ENCODE measurements at places on chromosomes 12 and 14.

DNA sequence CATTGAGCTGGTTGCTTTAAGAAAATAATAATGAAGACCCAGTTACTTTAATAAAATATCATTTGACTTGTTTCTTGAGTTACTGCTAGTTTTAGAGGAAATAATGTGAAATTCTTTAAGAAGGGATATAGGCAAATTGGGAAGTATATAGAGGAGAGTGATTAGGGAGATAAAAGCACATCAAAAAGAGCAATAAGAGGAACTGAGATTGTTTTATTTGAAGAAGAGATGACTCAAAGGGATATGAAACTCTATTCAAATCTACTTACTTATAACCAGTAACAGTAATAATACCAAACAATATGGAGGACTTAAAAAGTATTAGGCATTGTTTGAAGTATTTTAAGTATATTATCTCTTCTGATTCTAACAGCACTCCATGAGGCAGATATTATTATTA, 37.1 kb downstream of the LRRK2 start:
- DNase-seq = no peak

- DNase-seq = no peak
These were observed 28.8 kb downstream of the KCTD10 start for GRCh38 chr12:109448272-109448671.

DNA sequence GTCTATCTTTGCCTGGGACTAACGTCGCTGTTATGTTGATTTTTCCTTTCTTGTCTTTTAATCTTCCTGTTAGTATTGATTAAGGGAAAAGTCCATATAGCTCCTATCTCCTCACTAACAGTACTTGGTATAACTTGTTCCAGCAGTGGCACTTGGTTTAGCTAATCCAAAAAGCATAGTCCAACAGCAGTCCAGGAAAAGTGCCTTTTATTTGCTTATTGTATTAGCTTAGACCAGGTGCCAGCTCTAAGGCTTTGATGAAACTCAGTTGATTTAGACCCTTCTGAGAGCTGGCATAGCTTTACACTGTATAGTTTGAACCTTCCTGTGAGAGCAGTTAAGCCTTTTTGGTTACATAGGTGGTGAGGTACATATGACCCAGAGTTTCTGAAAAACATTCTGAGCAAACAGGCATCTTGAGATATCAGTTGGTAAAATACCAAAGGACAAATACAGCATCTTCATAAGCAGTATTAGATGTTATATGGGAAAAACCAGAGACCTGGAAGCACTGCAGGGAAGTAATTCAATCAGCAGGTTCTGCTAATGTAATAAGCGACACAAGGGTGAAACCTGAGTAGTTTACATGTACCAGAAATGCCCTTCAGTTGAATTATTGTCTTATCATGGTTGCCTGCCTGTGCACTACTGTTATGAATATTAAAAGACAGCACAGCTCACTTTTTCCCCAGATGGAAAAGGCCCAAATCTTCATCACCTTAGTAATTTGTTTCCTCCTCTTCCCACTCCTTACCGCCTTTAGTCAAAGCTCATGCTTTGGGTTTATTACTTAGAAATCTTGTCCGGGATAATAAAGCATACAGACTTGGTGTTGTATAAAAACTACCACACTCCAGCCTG, 13.0 kb downstream of the PELI2 start:
- no peak for DNase-seq

DNA sequence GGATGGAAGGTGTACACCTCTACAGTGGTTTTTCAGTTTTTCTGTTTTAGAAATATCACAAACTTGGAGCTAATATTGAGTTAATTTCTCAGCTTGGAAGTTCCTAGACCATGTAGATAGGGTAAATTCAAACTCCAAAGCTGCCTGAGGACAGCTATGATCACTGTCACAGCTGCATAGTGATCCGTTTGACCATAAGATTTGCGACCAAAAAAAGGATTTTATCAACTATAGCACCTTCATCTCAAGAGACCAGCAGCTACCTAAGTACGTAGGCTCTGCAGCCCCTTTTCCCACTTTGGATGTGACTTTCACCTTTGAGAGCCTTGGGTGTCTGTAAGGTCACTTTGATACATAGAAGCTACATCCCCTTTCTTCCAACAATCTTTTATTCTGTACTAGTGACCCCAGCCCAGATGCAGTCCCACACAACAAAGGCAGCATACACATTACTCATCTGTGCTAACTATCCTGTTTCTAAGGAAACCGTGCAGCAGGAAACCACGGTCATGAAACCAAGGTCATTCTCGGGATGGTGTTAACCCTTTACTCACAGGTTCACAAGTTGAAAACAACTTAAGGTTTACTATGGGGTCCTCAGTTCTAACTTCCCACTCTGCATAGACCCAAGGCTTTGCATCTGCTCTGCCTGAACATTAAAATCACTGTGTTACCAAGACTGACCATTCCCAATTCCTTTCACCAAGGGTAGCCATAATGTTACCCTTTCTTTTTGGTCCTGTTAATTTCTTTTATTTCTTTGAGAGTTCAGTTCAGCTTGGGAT, 75.4 kb downstream of the IFT81 start:
- DNase-seq = peak; percentile 70

DNA sequence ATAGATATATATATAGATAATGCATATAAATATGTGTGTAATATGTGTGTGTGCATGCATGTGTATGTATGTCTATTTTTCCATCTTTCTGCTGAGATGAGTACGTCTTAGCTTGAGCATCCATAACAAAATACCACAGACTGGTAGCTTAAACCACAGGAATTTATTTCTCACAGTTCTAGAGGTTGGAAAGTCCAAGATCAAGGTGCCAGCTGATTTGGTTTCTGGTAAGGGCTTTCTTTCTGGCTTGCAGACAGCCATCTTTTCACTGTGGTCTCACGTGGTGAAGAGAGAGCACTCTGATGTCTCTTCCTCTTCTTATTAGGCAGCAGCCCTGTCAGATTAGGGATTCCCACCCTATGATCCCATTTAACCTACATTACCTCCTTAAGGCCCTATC, 47.3 kb downstream of the ACSM4 start:
- DNase-seq = no peak

GRCh38 chr14:53880761-53881160, 75.9 kb downstream of the BMP4 start:
- no peak for DNase-seq

- no peak for DNase-seq
These were observed 21.2 kb downstream of the FGF6 start for GRCh38 chr12:4424422-4424821.

DNA sequence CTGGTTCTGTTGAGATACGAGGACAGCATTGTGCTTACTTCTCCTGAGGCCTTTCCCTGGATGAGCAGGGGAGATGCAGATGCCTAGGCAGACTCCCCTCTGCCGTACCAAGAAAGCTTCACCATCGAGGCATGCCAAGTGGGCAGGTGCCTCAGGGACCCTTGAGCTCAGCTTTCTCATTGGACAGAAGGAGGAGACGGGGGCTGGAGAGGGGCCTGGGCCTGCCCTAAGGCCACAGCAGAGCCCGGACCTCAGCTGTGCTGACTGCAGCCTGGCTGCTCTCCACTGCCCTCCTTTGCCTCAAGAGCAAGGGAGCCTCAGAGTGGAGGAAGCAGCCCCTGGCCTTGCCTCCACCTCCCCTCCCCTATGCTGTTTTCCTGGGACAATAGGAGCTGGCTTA, 23.4 kb downstream of the SERPINA1 start:
- no peak for DNase-seq

- DNase-seq = no peak
These were observed 67.7 kb downstream of the PRKCH start for GRCh38 chr14:61388976-61389576.

DNA sequence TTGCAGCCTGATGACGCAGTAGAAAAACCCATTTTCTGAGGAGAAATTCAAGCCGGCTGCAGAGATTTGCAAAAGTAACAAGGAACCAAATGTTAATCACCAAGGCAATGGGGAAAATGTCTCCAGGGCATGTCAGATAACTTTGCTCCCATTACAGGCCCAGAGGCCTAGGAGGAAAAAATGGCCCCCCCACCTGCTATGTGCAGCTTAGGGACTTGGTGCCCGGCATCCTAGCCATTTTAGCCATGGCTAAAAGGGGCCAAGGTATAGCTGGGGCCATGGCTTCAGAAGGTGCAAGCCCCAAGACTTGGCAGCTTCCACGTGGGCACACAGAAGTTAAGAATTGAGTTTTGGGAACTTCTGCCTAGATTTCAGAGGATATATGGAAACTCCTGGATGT, 351.9 kb downstream of the RGS6 start:
- no peak for DNase-seq

GRCh38 chr12:82688596-82688995, 1.9 kb downstream of the TMTC2 start:
- DNase-seq = no peak

- no peak for DNase-seq
These were observed 48.3 kb downstream of the SPRING1 start for GRCh38 chr12:116689521-116689920.

GRCh38 chr14:103867523-103867953, 20.2 kb upstream of the PPP1R13B start:
- no peak for DNase-seq

DNA sequence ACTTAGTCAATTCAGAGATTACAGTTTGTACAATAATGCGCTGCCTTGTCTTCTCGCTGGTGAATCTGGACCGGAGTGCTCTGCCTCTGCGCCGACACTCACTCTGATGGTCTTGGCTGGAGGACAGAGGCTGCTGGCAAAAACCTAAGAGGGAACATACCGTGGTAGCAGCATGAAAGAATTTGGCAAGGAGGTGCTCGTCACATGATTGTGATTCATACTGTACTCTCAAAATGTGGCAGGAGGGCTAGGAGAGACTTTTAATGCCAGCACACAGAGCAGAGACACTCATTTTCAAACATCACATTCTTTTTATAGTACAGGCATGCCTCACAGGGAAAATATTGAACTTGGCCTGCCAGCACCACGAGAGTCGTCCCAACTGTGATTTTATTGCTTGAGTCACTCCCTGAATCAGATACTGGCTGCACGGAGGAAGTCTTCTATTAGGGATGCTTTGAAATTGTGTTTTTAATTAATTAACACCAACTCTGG, 67.8 kb downstream of the HMGA2 start:
- peak; percentile 64 for DNase-seq

DNA sequence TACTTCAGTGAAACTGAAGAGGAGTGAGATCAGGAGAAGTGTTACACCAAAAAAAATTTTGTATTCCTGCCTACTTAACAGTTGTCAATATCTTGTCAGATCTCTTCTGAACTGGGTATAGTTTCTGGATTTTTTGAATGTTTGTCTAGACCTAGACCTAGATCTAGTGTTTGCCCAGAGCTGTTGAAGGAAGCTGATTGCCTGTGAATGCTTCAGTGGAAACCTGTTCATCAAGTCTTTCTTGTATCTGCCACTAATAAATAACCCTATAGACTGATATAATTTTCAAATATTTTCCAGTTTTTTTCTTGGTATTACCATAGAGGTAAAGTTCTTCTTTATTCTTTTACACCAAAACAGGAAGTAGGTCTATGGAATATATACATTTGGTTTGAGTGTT, 781.5 kb upstream of the FBXO33 start:
- no peak for DNase-seq

GRCh38 chr12:58106195-58106594, 164.8 kb downstream of the ATP23 start:
- DNase-seq = no peak

- DNase-seq = no peak
These were observed 13.1 kb upstream of the ATP5F1B start for GRCh38 chr12:56658921-56659320.

DNA sequence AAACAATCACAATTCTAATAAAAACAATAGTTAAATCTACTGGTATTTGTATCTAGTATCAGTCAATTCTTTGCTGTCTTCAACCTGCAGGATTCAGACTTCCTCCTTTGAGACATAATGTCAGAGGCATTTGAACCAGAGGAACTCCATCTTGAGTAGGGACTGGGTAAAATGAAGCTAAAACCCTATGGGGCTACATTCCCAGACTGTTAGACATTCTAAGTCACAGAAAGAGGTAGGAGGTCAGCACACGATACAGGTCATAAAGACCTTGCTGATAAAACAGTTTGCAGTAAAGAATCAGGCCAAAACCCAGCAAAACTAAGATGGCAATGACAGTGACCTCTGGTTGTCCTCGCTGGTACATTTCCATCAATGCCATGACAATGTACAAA, 48.2 kb upstream of the MAP3K9 start:
- DNase-seq = no peak

DNA sequence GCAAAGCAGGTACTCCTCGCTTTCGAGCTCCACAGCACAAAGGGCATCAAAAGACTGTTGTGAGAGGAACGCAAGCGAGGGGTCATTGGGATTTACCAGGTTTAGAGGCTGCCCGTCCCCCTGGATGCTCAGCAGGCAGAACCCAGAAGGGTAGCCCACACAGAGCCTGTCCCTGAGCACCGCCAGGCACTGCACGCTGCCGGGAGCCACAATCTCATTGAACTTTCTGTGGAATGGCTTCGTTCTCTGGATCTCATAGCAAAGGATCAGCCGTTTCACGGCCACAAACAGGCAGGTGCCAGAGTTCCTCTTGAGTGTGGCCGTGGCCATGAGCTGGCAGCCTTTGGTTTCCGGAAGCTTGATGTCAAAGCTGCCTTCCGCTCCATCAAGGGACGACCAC, 21.5 kb downstream of the AMN start:
- no peak for DNase-seq

- DNase-seq = no peak
These were observed 9.3 kb upstream of the TAS2R46 start for GRCh38 chr12:11071414-11071813.

- no peak for DNase-seq
These were observed 383.5 kb downstream of the RGS6 start for GRCh38 chr14:72315714-72316113.

DNA sequence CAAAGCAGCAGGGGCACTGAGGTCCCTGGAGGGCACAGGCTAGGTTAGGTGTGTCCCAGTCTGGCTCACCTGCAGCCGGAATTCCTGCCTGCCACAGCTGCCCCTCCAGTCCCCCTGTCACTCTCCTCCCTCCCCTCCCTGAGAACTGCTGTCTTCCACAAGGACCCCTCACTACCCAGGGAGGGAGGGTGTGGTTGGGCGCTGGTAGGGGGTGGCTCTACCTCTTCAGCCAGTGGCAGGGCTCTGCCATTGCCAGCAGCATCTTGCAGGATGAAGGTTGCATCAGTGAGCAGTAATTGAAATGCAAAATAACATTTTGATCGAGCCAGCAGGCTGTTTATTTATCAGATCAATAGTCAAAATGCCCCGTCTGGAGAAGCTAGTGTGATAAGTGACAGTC, 45.7 kb downstream of the ESRRB start:
- DNase-seq = no peak

GRCh38 chr12:7075518-7075917, 15.0 kb downstream of the C1S start:
- DNase-seq = no peak

- no peak for DNase-seq
These were observed 78.0 kb upstream of the TMTC2 start for GRCh38 chr12:82608706-82609105.

DNA sequence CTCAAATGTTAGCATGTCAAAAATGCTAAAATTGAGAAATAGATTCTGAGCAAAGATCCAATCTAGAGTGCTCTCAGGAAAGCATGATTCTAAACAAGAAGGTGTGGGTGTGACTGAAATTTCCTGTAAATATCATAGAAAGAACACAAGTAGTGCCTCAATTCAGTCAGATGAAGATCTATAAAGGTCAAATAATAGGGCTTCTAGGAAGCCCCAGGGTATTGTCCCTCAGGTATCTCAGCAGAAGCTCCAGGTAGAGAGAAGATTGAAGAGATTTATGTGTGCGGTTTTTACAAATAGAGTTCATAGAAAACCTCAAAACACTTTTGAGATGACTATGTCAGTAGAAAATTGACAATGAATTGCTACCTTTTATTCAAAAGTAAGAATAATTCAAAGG, 13.0 kb downstream of the KLRD1 start:
- DNase-seq = no peak

GRCh38 chr12:105487963-105488362, 157.5 kb downstream of the C12orf75 start:
- no peak for DNase-seq

- no peak for DNase-seq
These were observed 74.1 kb downstream of the PITPNM2 start for GRCh38 chr12:123076604-123077297.

Measured in A549 (cell line).